Esophagus mucosa (tissue), 1 donor: ENCODE measurements at places on chromosomes 1 and 21. TPM values are rescaled to one million over a fixed set of nuclear protein-coding genes. Genes with fewer than 3 reads are reported as not detected.

ASPM gene
- 13.4 TPM for total RNA-seq

SCP2 gene
- total RNA-seq, result 84.7 TPM

SLC22A15 gene
- total RNA-seq, result 6.6 TPM

NPHS2 gene
- not detected for total RNA-seq

TRAF3IP3 gene
- 0.80 TPM for total RNA-seq

SLC1A7 gene
- not detected for total RNA-seq

DNA sequence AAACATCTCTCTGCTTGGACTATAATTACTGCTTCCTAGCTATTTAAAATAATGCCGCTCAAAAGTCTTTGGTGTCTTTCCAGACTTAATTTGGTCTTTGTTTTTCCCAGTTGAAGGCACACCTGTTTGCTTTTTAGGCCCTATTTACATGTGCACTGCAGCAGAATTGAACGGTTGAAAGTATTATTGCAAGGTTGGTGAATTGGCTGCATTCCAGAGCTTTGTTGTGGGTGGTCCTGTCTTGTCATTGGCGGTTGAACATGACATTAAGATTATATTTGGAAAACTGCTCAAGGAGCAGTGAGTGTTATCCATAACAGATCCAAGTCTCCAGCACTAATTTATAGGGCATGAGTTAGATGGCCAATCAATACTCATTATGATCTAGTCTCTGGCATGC, 656.3 kb downstream of the PTPRC start:
- no peak for ATAC-seq

- ATAC-seq, result no peak
These were observed 5.4 kb downstream of the MARCKSL1 start for GRCh38 chr1:32330558-32331151.

DNA sequence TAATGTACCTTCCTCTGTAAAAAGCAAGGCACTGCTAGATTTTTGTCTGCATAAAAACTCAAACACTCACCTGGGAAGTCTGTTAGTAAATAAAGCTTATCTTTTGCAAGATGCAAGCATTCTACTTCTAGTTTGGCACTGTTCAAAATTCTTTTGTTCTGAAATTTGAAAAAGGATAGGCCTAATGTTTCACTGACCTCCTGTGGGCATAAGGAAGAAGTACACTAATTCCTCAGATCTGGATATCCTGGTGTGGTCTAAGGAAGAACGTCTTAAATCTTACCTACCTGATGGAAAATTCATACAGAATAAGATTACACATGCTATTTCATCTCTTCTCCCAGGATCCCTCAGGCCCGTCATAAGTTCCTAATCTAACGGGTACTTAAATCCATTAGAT, 93.5 kb upstream of the CAMK1G start:
- peak; percentile 59 for ATAC-seq

DNA sequence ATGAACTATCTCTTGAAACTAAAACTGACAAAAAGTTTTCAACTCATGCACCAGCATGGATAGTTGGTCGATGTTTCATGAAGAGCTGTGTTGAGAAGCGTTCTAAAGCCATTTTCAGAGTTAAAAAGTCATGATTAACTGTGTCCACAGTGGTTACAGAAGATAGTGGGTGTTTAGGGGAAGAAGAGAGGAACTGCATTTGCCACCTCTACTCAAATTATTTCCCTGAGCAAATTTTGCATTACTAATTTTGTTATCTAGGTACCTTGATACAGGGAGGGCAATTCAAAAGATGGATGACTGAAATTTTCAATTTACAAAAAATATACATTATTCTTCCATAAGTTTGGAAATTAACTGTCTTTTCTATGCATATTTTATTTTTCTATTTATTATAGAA, 15.5 kb downstream of the SAMSN1 start:
- ATAC-seq, result no peak

DNA sequence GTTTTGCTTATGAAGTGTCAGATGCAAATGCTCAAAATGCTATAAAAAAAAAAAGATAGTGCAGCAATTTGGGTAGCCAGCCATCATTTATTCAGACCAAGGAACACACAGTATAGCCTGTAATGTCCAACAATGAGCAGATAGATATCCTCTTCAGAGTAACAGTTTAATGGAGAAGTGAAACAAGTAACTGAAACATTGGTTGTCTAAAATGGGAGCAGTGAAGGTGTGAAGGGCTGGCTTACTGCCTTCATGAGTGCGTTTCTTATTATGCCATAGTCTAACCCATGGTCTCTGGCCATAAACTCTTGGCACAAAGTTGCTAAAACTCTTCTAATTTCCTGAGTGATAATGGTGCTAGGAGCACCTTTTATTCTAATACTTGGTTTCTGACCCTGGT, 11.4 kb downstream of the RGS5 start:
- ATAC-seq, result no peak

DNA sequence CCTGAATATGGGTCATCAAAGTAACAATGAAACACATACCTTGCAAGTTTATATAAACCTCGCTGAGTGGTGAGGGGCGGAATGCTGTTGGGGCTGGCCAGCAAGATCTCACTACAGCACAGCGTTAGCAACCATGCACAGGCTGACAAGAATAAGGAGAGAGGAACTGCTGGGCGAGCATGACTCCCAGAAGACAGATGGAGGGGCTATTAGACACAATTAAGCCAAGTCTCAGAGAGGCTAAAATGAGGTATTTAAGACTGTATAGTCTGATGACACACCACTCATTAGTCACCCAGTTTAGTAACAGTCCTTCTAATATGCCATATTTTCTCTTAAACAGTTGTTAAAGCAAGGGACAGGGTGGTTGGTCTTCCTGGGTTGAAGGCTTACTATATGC, 340.2 kb upstream of the NR5A2 start:
- ATAC-seq, result no peak

DNA sequence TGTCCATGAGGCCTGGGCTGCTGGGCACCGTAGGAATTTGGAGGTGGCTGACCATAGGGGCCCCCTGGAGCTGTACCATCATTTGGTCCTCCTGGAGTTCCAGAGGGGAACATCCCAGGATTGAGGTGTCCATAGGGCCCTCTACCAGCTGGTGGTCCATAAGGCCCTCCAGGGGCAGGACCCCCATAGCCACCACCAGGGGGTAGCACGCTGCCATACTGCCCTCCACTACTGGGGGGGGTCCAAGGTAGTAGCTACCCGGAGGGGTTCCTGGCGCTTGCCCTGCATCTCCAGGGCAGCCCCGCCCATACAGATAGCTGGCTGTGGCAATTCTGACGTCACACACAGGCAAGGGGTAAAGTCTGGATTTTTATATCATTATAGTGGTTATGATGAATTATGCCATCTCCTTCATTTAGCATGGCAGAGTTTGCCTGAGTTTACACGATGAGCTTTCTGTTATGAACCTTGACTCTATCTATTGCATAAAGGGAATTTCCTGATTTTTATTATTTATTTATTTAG, 13.2 kb downstream of the MDM4 start:
- no peak for ATAC-seq

DNA sequence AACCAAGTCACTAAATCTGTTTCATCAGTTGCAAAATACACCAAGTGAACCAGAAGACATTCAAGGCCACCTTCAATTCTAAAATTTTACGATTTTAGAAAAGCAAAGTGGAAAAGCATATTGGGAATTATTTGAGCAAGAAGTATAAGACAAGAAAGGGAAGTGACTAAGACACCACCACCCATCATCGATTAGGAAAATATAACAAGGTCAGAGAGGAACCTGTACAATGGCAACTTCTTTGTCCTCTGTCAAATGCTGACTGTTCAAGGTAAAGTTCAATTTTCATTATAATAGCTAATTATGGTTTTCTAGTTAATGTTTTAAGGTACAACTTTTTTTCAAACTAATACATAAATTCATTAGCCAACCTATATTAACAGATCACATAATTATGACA, 10.8 kb downstream of the FRRS1 start:
- no peak for ATAC-seq

DNA sequence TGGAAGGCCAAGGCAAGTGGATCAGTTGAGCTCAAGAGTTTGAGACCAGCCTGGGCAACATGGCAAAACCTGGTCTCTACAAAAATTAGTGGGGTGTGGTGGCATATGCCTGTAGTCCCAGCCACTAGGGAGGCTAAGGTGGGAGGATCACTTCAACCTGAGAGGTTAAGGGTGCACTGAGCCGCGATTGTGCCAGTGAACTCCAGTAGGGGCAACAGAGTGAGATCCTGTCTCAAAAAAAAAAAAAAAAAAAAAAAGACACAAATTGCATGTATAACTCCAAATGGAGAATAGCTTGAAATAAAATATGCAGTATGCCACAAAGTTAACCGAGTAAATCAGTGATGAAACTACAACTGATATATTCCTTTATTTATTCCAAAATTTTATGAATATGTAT, 51.6 kb downstream of the LRRC40 start:
- ATAC-seq, result no peak

- ATAC-seq, result no peak
These were observed 23.8 kb downstream of the SIM2 start for GRCh38 chr21:36722370-36723368.

DNA sequence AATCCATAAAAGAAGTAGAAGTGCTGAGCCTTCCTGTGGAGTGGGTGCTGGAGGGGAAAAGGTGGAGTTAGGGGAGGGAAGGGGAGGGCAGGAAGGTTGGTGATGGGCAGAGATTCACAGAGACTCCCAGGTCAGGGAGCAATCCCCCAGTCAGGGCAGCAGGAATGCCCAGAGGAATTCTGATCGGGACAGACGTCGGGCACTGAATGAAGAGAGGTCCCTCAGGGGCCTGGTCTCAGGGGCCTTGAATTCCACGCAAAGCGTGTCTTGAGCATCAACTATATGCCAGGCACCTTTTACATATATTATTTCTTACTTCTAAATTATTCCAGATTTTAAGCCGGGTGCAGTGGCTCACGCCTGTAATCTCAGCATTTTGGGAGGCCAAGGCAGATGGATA, 7.2 kb upstream of the PADI1 start:
- no peak for ATAC-seq

GRCh38 chr1:31723828-31724359, 20.1 kb upstream of the COL16A1 start:
- ATAC-seq, result peak; percentile 61
